ENCODE measurements at places on chromosomes 13 and 19.

DNA sequence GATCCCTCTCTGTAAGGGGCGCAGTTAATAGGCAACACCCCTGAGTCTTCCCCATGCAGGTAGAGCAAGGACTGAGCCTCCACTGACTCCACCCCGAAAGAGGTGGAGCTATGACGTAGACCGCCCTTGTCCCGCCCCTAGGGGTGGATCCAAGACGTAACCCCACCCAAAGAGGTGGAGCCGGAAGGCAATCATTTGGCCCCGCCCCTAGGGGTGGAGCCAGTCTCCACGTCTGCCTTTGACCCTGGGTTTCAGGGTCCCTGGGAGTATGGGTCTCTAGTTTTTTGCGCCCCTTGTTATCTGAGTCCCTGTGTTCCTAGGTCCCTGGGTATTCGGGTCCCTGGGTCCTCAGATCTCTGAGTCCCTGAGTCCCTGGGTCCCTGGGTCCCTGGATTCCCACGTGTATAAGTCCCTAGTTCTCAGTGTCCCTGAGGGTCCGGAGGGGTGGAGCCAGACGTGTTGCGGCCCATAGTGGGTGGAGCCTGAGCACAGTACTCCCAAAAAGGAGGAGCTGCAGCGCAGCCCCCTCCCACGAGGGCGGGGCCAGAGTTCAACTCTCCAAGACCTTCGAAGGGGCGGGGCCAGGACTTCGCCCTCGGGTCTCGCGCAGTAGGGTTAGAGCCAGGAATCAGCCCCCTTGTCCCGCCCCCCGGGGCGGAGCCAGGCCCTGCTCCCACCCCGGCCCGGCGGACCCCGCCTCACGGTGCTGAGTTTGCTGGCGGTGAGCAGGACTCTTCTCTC lies 5.3 kb downstream of the DENND1C start:
- DNase-seq, result no peak

DNA sequence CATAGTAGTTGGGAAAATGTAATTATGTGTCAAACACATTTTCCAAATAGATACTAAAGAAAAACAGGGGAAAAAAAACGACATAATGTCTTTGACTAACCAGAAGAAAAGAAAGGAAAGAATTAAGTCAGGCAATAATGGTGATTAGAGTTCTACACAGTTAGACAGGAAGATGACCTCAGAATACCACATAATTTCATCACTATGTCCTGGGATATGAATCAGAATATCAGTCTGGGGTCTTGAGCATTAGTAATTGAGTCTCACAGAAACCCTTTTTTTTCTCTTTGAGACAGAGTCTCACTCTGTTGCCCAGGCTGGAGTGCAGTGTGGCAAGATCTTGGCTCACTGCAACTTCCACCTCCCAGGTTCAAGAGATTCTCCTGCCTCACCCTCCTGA lies 503.4 kb downstream of the SLITRK1 start:
- no peak for DNase-seq

- no peak for DNase-seq
Observed at GRCh38 chr13:110324026-110324749, 17.1 kb downstream of the COL4A2 start.

DNA sequence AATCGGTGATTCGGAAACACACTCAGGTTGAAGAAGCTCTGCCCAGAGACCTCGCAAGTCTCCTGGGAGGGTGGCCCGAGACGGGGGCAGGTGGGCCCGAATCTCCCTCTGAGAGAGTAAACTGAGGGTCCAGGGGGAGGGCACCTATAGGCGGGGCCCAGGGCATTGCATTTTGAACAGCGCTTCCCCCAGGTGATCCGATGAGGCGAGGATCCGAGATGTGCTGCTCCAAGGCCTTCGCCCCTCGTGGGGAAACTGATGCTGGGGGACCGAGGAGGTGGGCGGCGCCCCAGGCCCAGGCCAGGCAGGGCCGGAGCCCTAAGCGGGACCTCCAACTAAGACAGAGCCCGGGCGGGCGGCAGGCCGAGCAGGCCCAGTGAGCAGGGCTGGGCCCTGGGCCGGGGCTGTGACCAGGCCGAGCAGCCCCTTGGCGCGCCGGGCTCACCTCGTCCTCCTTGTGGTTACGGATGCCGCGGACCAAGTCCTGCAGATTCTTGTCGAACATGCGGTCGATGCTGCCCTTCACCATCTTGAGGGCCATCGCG lies 500 bp downstream of the AP3D1 start:
- no peak for DNase-seq

- DNase-seq, result no peak
Observed at GRCh38 chr19:34484328-34484727, 2.8 kb downstream of the WTIP start.

Measured in GF-D8 (cell line).